Stimulated activated CD8-positive, alpha-beta memory T cell treated with anti-CD3 and anti-CD28 coated beads, Interleukin-7, amount 100 ng/mL, for 1 hour (primary cell): ENCODE measurements at places on chromosomes 2 and 18.

GRCh38 chr18:55584201-55584600 lies 3.8 kb downstream of the TCF4 start:
- DNase-seq: no peak

DNA sequence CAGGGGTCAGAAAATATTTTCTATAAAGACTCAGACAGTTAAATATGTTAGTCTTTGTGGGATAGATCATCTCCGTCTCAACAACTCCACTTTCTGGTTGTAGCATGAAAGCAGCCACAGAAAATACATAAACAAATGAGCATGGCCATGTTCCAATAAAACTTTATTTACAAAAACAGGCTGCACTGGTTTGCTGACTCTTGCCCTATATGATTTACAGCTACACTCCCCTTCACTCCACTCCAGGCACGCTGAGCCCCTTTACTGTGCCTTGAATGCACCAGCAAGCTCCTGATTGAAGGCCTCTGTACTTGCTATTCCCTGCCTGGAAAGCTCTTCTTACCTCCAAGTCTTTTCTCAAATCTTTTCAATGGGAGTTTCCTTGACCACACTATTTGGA lies 5.8 kb upstream of the STAMBP start:
- DNase-seq: no peak

GRCh38 chr2:125543968-125544514 lies 1111.9 kb upstream of the GYPC start:
- no peak for DNase-seq

GRCh38 chr2:227402959-227403358 lies 15.2 kb upstream of the SCYGR1 start:
- no peak for DNase-seq
